Aortic smooth muscle cell (primary cell): ENCODE measurements at places on chromosomes 12 and 14. TPM values are rescaled to one million over a fixed set of nuclear protein-coding genes. Genes with fewer than 3 reads are reported as not detected.

Gene KLRD1
- 0.06 and 0.13 TPM in 2 replicates for total RNA-seq

Gene GPRC5D
- 0.25 TPM in 1 of 2 replicates, not detected in the other for total RNA-seq

Gene OR4K1
- total RNA-seq: not detected in 2 replicates

Gene GNG2
- 11.8 and 16.2 TPM in 2 replicates for total RNA-seq

Gene GARIN6
- total RNA-seq: not detected in 2 replicates

Gene LBHD2
- total RNA-seq: not detected in 2 replicates

Gene PRIMA1
- total RNA-seq: not detected in 2 replicates

Gene UNC79
- total RNA-seq: under 0.01 and 0.06 TPM in 2 replicates

Gene AMDHD1
- 0.06 and 0.40 TPM in 2 replicates for total RNA-seq

Gene C14orf132
- 8.2 and 14.4 TPM in 2 replicates for total RNA-seq

Gene CLEC2B
- total RNA-seq: 4.2 and 4.4 TPM in 2 replicates

Gene PPP2R3C
- 41.5 and 42.0 TPM in 2 replicates for total RNA-seq

Gene GLT8D2
- 51.8 and 82.5 TPM in 2 replicates for total RNA-seq

Gene LPAR5
- total RNA-seq: not detected in 2 replicates

Gene CD163L1
- 0.68 and 3.6 TPM in 2 replicates for total RNA-seq

Gene RNASE1
- 3.6 and 7.1 TPM in 2 replicates for total RNA-seq

Gene KCNA1
- total RNA-seq: not detected in 2 replicates

Gene REP15
- total RNA-seq: 1.3 and 2.7 TPM in 2 replicates

Gene PLEKHA5
- total RNA-seq: 22.8 and 24.2 TPM in 2 replicates

Gene OR6C4
- not detected in 2 replicates for total RNA-seq

Gene TDRD9
- 0.26 and 1.6 TPM in 2 replicates for total RNA-seq

Gene E2F7
- total RNA-seq: 8.2 and 15.9 TPM in 2 replicates

Gene TAS2R31
- total RNA-seq: 2.2 and 3.9 TPM in 2 replicates

Gene C12orf54
- total RNA-seq: not detected in 2 replicates

Gene MAP3K12
- 26.6 TPM in 2 replicates for total RNA-seq

Gene ITGB7
- 1.5 and 2.1 TPM in 2 replicates for total RNA-seq

Gene NFE2
- total RNA-seq: not detected in 2 replicates

Gene ATXN7L3B
- total RNA-seq: 15.2 and 15.4 TPM in 2 replicates

Gene BCL2L2
- total RNA-seq: 21.0 and 26.2 TPM in 2 replicates

Gene NELL2
- under 0.01 TPM in 1 of 2 replicates, not detected in the other for total RNA-seq

Gene TMEM119
- 5.8 and 16.1 TPM in 2 replicates for total RNA-seq

Gene TRPV4
- total RNA-seq: 0.19 and 0.53 TPM in 2 replicates

Gene WNT1
- not detected in 2 replicates for total RNA-seq

Gene TC2N
- total RNA-seq: 0.40 and 0.93 TPM in 2 replicates
